Fibroblast of skin of scalp (primary cell): ENCODE measurements at places on chromosomes 11 and 22.

GRCh38 chr11:118872403-118872821 lies 11.3 kb upstream of the CXCR5 start:
- no peak for DNase-seq

- DNase-seq, result no peak
Measured at GRCh38 chr11:2387266-2387987, 10.3 kb downstream of the CD81 start.

GRCh38 chr11:128546916-128547315 lies 40.4 kb downstream of the ETS1 start:
- peak; percentile 49 for DNase-seq

GRCh38 chr11:68031144-68031464 lies 623 bp downstream of the NDUFS8 start:
- DNase-seq, result no peak

- no peak for DNase-seq
Measured at GRCh38 chr11:40170078-40170477, 1289.4 kb downstream of the LRRC4C start.

- DNase-seq, result peak; percentile 69
Measured at GRCh38 chr11:78045851-78046485, 17.7 kb upstream of the THRSP start.

DNA sequence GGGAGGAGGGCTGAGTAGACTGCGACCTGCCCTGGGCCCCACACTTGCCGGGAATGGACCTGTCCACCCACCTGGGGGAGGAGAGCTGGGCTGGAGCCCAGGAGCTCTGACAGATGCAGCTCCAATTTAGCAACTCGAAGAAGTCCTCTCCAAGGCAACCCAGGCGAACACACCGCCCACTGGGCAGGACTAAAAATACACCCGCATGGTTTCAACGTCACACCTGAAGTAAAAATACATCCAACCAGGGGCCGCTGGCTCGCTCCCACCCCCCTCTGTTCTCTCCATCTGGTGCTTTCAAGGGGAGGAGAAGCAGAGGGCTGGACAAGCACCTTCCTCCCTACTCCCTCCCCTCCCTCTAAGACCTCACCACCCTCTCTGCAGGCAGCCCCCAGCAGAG lies 119.9 kb downstream of the FEZ1 start:
- no peak for DNase-seq

GRCh38 chr11:132062031-132062430 lies 691.6 kb downstream of the NTM start:
- DNase-seq, result no peak

- DNase-seq, result peak; percentile 34
Measured at GRCh38 chr11:119551420-119552105, 128.6 kb upstream of the THY1 start.

GRCh38 chr22:43446916-43447315 lies 35.1 kb downstream of the MPPED1 start:
- no peak for DNase-seq

GRCh38 chr11:2837651-2838050 lies 47.9 kb downstream of the CDKN1C start:
- DNase-seq, result no peak

DNA sequence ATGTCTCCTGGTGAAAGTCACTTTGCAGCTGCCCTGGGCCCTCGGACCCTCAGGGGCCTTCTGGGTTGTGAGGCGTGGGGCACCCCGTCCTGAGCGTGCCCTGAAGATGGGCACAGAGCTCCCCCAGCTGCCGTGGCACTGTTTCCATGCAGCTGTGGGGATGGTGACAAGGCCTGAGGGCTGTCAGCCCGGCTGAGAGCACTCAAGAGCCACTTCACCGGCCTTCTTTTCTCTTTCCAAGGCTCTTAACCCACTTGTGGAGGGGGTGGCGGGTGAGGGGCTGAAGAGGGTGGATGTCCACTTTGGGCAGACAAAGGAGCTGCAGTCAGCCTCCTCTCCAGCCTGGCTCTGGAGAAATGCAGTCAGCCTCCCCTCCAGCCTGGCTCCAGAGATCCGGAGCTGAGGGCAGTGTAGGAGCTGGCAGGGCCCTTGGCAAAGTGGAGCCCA lies 239.5 kb downstream of the ST3GAL4 start:
- no peak for DNase-seq

DNA sequence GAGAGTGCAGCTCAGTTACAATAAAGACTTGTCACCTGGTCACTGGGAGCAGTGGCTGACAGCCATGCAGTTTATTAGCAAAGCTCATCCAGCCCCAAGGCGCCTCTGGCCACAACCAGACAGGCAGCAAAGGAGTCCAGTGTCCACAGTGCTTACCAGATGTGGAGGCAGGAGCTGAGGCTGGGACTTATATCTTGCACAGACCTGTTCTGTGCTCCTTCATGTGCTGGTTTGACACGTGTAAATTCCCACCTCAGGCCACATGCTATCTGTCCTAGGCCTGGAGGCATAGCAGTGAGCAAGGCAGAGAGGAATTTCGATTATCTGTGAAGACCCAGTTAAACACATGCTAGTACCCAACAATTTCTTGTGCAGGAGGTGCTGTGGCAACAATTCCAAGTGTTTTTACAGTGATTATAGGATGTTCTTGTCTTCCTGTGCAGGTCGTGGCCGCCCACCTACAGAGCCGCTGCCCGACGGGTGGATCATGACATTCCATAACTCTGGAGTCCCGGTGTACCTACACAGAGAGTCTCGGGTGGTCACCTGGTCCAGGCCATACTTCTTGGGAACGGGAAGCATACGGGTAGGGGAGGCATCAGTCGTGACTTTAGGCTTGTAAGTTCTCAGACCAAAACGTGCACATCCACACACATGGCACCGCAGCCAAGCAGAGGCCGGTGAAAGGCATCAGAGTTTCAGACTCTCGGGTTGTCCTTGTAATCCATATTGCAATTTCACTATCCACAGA lies 9.4 kb downstream of the DGCR8 start:
- no peak for DNase-seq

DNA sequence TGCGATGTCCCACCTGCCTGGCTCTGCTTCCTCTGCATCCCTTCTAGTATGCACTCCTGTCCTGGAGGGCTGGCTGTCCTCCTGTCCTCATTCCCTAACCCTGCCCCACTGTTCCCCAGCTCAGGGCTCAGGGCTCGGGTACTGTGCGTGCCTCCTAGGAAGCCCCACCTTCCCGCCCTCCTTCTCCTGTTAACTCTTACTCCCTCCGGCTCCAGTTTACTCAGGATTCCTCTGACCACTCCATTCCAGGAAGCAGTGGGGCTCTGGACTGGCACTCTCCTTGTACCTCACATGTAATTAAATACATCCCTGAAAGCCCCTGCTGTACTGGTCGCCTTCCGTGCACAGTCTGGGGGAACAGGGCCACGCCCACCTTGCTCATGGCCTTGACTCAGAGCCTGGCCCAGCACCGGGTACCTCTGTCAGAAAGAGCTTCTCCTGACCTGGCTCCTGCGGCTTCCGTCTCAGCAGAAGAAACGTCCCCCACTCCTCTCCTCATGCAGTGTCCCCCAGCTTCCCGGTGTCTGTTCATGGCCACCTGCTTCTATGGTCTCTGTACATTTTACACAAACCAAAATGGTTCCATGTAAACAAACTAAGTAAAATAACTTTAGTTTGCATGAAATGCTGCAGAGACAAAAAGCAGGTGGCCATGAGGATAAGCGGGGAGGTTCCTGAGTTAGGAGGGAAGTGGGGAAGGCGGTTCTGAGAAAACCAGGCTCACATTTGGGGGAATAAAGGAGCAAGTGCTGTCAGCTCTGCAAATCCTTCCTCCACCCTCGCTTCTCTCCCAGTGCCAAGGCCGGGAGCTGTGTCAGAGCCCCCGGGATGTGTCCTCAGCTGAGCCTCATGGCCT lies 445.9 kb downstream of the BRD1 start:
- DNase-seq, result no peak

- DNase-seq, result no peak
Measured at GRCh38 chr11:71267807-71268421, 15.5 kb upstream of the SHANK2 start.

GRCh38 chr11:83364500-83365045 lies 78.4 kb upstream of the CCDC90B start:
- no peak for DNase-seq
